Esophagus squamous epithelium (tissue), 5 donors: ENCODE measurements at places on chromosomes 13 and 19. TPM values are rescaled to one million over a fixed set of nuclear protein-coding genes. Genes with fewer than 3 reads are reported as not detected.

Gene ZNF808
- total RNA-seq = 8.4 TPM

DNA sequence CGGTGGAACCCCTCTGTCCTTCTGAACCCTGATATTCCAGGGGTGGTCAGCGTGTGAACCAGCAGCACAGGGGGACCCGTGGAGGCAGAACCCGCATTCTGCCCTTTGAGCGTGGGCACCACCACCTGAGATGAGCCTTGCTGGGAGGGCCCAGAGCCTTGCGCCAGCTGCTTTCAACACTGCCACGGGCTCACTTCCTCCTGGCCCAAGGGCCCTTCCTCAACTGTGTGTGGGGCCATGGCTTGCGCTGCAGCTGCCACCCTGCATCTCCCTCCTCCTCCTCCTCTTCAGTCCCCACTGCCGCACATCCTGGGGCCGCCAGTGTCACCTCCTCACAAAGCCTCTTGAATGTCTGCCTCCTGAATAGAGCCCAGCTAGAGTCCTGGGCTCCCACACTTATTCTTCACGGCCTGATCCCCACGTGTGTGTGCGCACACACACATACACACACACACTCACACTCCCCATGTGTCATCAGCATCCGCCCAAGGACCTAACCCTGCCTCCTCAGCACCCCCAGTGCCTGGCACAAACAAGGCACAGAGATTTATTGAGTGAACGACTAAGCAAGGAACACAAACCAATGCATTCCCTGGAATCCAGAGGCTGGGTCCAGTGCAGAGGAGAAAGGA lies 26.9 kb upstream of the TMEM160 start:
- H3K27ac ChIP-seq = no peak overlapping the region
- H3K36me3 ChIP-seq = peaks cover 26% of the 10 kb centered on the region
- no peaks in the 10 kb centered on the region for H3K27me3 ChIP-seq
- no peak for DNase-seq
- peaks cover 4% of the 10 kb centered on the region for H3K4me1 ChIP-seq

Gene CEACAM7
- total RNA-seq = 102 TPM

DNA sequence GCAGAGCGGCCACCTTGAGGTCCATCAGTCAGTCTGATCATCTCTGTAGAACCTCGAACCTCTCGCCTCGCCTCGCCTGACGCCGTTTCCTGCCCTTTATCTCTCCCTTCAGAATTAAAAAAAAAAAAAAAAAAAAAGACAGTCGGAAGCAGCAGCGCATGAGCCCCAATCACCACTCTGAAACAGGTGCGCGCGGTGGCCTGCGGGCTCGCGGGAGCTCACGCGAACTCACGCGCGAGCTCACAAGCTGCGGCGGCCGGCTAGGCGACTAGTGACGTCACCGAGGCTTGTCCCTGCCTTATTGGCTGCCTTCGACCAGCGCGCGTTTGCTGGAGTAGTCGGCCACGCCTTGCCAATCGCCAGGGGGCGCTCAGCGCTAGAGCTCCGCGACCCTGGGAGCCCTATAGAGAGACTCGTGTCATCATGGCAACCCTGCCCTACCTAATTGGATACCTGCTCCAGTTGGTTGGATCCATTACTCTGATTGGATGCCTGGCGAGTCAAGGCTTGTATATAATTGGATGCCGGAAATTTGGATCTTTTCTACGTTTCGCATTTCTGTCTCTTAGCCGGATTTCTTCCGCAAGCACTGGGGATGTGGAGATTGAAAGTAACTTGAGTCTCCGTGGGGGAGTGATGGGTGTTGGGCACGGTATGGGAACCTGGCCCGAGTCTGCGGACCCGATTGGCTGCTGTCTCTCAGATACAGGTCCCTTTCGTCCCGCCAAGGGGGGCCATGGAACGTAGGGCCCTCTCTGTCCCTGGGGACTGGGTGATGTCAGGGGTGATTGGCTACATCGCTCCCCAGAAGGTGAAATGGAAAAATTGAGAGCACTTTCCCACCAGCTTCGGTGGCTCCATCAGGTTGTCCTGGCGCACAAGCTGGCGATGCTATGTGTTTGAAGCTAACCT lies 31.6 kb downstream of the SYT3 start:
- peaks cover 15% of the 10 kb centered on the region for H3K4me1 ChIP-seq
- no peak overlapping the region for H3K4me3 ChIP-seq
- DNase-seq = no peak
- no peaks in the 10 kb centered on the region for H3K36me3 ChIP-seq
- H3K27ac ChIP-seq = no peak overlapping the region

- no peak overlapping the region for H3K4me3 ChIP-seq
- no peak for DNase-seq
- no peaks in the 10 kb centered on the region for H3K27me3 ChIP-seq
These were observed 11.7 kb downstream of the ATP7B start for GRCh38 chr13:51999510-51999911.

GRCh38 chr13:112890316-112891145 lies 78.5 kb upstream of the MCF2L start:
- H3K4me1 ChIP-seq = peaks cover 52% of the 10 kb centered on the region
- H3K36me3 ChIP-seq = no peaks in the 10 kb centered on the region

Gene CPB2
- total RNA-seq = not detected

- no peak for DNase-seq
- H3K27ac ChIP-seq = no peak overlapping the region
- H3K27me3 ChIP-seq = no peaks in the 10 kb centered on the region
- no peak overlapping the region for H3K4me3 ChIP-seq
These were observed 61.9 kb downstream of the WASF3 start for GRCh38 chr13:26619358-26619757.

GRCh38 chr19:33580645-33581037 lies 41.1 kb upstream of the CHST8 start:
- H3K36me3 ChIP-seq = no peaks in the 10 kb centered on the region
- H3K4me1 ChIP-seq = no peaks in the 10 kb centered on the region
- H3K4me3 ChIP-seq = no peak overlapping the region
- DNase-seq = no peak
- H3K27ac ChIP-seq = no peak overlapping the region

DNA sequence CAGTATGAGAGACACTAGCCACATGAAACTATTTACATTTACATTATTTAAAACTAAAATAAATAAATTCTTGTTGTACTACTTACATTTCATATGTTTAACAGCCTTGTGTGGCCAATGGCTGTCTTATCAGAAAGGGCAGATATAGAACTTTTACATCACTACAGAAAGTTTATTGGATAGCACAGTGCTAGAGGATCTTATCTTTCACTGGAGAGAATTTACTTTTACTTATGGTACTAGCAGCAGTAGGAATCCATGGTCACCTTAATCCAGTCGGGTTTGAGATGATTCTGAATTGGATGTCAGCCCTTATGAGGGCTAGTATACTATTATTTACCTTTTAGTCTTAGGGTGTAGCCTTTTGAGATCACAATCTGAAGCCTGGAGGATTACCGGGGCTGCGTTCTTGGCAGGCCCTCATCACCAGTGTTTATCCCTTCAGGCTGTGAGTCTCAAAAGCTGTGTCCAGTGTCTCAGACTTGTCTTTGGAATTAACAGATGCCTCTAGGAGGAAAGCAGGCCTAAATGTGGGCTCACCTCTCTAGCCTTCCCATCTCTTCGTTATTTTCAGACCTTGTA lies 21.7 kb downstream of the IFT88 start:
- H3K4me3 ChIP-seq = no peak overlapping the region
- DNase-seq = no peak
- H3K4me1 ChIP-seq = peaks cover 4% of the 10 kb centered on the region
- no peaks in the 10 kb centered on the region for H3K27me3 ChIP-seq
